ENCODE measurements at places on chromosomes 7 and 10.
A peak's percentile ranks its signal among the peaks of the same experiment; 100 is the strongest.

DNA sequence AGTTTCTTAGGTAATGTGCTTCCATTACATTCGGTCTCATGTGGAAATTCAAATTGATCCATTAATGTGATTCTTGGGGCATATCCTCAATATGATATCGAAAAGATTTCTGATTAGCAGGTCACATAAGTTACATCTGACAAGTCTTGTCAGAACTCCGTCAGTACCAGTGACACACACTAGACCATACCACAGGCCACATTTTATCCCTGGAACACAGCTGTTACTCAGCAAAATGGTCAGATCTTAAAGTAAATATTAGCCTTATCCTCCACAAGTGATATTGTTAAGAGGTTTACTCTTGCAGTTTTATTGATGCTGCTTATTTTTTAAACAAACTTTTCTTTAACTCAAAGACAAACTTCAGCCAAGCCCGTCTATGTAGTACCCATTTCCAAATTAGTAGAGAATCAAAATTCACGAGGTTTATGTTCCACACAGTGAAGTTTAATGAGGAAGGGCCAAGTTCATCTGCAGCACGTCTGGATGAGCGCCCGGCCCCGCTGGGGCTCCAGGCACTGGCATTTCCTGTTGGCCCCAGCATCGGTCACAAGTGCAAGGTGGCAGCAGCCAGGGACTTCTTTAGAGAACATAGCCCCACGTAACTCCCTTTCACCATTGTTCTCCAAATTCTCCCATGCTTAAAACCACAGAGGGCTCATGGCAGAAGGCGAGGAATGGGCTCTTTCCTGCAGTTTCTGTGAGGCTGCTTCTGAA is 132.2 kb downstream of the VIPR2 start:
- DNase-seq: no peak
- H3K4me1 ChIP-seq: no peaks in the 10 kb centered on the region
- H3K27ac ChIP-seq: no peak overlapping the region
- no peaks in the 10 kb centered on the region for H3K27me3 ChIP-seq

DNA sequence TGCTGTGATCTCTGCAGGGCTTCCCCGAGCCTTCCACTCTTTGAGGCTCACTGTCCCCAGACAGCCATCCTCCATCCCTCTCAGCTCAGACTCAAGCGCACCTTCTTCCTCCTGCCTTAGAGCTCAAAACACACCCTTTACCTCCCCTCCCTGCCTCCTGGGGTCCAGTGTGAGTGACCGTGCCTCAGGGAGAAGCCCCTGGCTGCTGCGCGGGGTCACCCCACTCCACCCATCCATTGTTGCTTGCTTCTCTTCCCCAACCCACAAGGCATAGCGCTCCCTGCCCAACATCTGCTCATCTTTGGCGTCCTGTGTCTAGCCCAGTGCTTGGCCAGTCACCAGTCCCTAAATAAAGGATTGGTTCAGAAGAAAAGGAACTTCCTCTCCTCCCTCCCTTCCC is 170.3 kb downstream of the TCERG1L start:
- no peak overlapping the region for H3K4me3 ChIP-seq
- no peak for DNase-seq
- no peak overlapping the region for H3K27ac ChIP-seq

DNA sequence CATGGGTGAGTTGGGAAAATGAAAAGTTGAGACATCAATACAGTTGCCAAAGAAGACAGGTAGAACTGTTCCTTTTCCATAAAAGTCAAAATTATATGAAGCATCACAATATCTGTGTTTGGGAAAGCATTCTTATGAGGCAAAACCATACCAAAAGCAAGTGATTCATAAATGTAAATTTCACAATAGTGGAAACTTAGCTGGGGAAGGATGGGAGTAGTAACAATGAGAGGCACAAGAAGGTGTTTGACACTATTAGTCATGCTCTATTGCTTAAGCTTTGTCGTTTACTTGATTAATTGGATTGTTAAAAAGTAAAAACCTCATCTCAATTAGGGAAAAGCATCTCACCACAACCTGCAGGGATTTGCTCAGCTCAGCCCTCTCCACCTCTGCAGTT is 240.2 kb downstream of the C7orf25 start:
- no peaks in the 10 kb centered on the region for H3K4me1 ChIP-seq
- no peak overlapping the region for H3K27ac ChIP-seq
- H3K27me3 ChIP-seq: no peaks in the 10 kb centered on the region
- no peak overlapping the region for H3K4me3 ChIP-seq
- no peak for DNase-seq

- peaks cover 2% of the 10 kb centered on the region for H3K4me1 ChIP-seq
- H3K4me3 ChIP-seq: no peak overlapping the region
- H3K27ac ChIP-seq: no peak overlapping the region
- DNase-seq: no peak
These were observed 67.4 kb downstream of the REEP3 start for GRCh38 chr10:63588436-63589167.

GRCh38 chr7:85074016-85074415 is 112.8 kb downstream of the SEMA3D start:
- H3K36me3 ChIP-seq: no peaks in the 10 kb centered on the region
- no peaks in the 10 kb centered on the region for H3K27me3 ChIP-seq
- no peak for DNase-seq
- H3K27ac ChIP-seq: no peak overlapping the region

GRCh38 chr10:78644550-78644949 is 424.2 kb upstream of the ZMIZ1 start:
- no peak overlapping the region for H3K27ac ChIP-seq
- H3K4me3 ChIP-seq: no peak overlapping the region
- H3K36me3 ChIP-seq: no peaks in the 10 kb centered on the region
- no peak for DNase-seq

GRCh38 chr7:133183969-133184368 is 68.9 kb upstream of the EXOC4 start:
- peaks cover 1% of the 10 kb centered on the region for H3K27me3 ChIP-seq
- H3K36me3 ChIP-seq: no peaks in the 10 kb centered on the region
- H3K27ac ChIP-seq: no peak overlapping the region
- no peak overlapping the region for H3K4me3 ChIP-seq
- no peak for DNase-seq

DNA sequence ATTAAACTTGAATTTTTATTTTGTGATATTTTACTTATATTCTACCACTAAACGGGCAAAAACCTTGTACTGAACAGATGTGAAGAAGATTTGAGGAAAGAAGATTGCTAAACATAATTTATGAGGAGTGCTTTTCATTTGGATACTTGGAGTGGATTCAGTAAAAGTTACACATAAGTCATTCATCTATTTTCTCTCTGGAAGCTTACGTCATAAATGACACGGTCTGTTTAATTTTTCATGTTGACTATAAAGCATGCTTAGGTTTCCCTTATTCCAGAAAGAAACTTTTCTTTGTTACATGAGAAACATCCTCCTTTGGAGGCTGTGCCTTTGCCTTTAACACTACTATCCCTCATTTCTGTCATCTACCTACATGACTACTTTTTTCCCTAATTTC is 53.9 kb downstream of the TFEC start:
- H3K4me1 ChIP-seq: no peaks in the 10 kb centered on the region
- H3K27ac ChIP-seq: no peak overlapping the region
- H3K27me3 ChIP-seq: no peaks in the 10 kb centered on the region
- H3K4me3 ChIP-seq: no peak overlapping the region

DNA sequence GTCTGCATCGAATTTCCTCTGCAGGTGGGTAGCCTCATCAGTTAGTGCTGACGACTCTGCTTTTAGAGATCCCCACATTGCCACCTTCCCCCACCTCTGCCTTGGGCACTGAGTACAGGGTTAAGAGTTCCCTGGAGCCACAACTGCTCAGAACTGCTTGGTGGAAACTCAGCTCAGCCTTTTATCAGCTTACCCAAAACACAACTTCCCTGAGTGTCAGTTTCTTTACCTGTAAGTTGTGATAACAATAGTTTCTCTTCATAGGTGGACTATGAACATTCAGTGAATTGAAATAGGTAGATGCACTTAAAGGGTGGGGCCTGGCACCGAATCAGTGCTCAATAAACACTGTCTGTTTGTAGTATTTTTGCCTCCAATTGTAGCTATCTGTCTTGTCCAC is 11.3 kb downstream of the ASB13 start:
- no peaks in the 10 kb centered on the region for H3K36me3 ChIP-seq
- no peaks in the 10 kb centered on the region for H3K27me3 ChIP-seq
- no peak for DNase-seq
- no peak overlapping the region for H3K4me3 ChIP-seq

DNA sequence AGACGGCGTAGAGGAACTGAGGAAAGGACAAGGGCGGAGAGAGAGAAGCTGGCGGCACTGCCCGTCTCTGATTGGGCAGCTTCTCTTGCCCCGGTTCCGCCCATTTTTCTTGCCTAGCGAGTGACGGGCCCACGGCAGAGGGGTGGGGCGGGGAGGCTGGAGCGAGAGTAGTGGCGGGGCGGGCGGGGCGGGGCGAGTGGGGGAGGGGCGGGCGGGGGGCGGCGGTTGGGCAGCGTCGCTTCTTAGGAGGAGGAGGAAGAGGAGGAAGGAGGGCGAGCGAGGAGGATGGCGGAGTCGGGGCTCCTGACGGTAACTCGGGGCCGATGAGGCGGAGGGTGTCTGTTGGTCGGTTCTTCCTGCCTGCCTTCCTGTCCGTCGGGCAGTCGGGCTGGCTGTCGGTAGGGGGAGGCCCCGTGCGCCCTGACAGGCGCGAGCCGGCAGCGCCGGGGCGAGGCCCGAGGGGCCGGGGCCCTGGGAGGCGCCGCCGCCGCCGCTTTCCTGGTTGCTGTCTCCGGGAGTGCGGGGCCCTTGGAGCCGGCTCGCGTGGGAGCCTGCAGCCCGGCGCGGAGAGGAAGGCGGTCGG is at the start of gene SHOC2:
TSS of gene SHOC2 (plus strand) at position 256 of the 583 bp plus-strand sequence. CDS start 44,755 bp downstream, outside the sequence.
- H3K36me3 ChIP-seq: peaks cover 5% of the 10 kb centered on the region
- H3K27ac ChIP-seq: peak within 1 kb of the TSS; percentile 96
- peaks cover 37% of the 10 kb centered on the region for H3K4me1 ChIP-seq
- H3K4me3 ChIP-seq: peak within 1 kb of the TSS; percentile 97

- no peaks in the 10 kb centered on the region for H3K27me3 ChIP-seq
- peaks cover 15% of the 10 kb centered on the region for H3K4me1 ChIP-seq
These were observed 1.9 kb upstream of the FSCN3 start for GRCh38 chr7:127591591-127591990.

- H3K27me3 ChIP-seq: no peaks in the 10 kb centered on the region
- H3K4me3 ChIP-seq: no peak overlapping the region
- no peak overlapping the region for H3K27ac ChIP-seq
- H3K4me1 ChIP-seq: no peaks in the 10 kb centered on the region
- H3K36me3 ChIP-seq: no peaks in the 10 kb centered on the region
These were observed 386.5 kb upstream of the ANKRD30A start for GRCh38 chr10:36738738-36739431.

DNA sequence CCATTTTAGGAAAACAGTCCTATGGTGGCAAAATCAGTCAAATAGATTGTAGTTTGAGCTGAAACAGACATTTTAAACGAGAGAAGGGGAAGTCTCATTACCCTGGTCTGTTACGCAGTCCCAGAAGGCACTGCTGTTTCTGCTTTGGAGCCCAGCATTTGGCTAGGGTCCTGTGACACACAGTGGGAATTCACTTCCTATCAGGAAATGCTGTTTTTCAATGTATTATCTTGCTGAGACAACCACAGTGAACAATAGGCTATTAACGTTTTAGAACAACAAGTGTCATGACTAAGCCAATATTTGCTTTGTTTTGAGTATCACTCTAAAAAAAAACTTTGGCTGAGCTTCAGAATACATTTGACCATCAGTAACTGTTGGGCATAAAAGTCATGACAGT is 74.1 kb downstream of the ADD3 start:
- peaks cover 84% of the 10 kb centered on the region for H3K4me1 ChIP-seq
- peaks cover 66% of the 10 kb centered on the region for H3K36me3 ChIP-seq
- H3K27ac ChIP-seq: peak overlapping the region; percentile 83
- peak overlapping the region; percentile 40 for H3K4me3 ChIP-seq
- no peaks in the 10 kb centered on the region for H3K27me3 ChIP-seq

DNA sequence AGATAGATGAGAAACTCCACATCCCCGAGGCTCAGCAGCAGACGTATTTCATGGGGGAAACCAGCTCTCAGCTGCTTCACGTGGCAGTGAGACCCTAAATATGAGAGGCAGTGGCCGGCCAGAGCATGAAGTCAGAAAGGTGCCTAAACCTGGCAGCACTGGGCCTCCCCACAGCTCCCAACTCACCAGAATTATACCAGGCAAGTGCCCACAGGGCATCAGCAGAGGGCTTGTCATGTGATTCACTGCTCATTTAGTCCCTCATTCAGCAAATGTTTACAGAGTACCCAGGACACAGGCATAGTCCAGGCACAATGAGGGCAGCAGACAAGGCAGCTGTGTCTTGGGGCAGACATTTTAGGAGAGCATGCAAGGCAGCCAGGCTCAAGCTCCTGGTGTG is 212.6 kb downstream of the PTPRN2 start:
- H3K27me3 ChIP-seq: no peaks in the 10 kb centered on the region
- H3K4me3 ChIP-seq: no peak overlapping the region
- DNase-seq: no peak
- no peak overlapping the region for H3K27ac ChIP-seq

- H3K4me1 ChIP-seq: no peaks in the 10 kb centered on the region
- DNase-seq: no peak
- H3K36me3 ChIP-seq: no peaks in the 10 kb centered on the region
- no peak overlapping the region for H3K4me3 ChIP-seq
- H3K27me3 ChIP-seq: no peaks in the 10 kb centered on the region
These were observed 95.0 kb upstream of the POM121L12 start for GRCh38 chr7:52940481-52940880.

- no peaks in the 10 kb centered on the region for H3K36me3 ChIP-seq
- peak; percentile 22 for DNase-seq
- no peak overlapping the region for H3K4me3 ChIP-seq
- peaks cover 2% of the 10 kb centered on the region for H3K4me1 ChIP-seq
These were observed 34.1 kb downstream of the LRRC20 start for GRCh38 chr10:70348228-70348850.

GRCh38 chr10:102620138-102620590 is 24.1 kb upstream of the TRIM8 start:
- H3K4me1 ChIP-seq: peaks cover 7% of the 10 kb centered on the region
- H3K27ac ChIP-seq: no peak overlapping the region
- H3K4me3 ChIP-seq: no peak overlapping the region
- no peak for DNase-seq
- H3K27me3 ChIP-seq: no peaks in the 10 kb centered on the region

DNA sequence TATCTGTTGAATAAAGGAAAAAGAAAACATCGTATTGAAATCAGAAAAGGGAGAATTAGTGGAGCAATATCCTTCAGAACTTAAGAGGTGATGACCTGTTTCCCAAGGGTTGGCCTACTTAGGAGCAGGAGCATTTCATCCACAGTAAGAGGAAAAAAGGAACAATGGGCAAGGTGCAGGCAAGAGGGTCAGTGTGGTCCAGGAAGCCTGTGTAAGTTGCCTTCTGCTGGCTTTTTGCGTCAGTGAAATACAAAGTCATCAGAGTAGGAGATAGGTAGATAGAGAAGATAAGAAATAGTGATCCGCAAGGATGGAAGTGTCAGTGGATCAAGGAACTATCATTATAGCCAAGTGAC is 5.4 kb upstream of the ANKRD7 start:
- H3K27ac ChIP-seq: no peak overlapping the region
- H3K4me1 ChIP-seq: peaks cover 9% of the 10 kb centered on the region
- H3K4me3 ChIP-seq: no peak overlapping the region
- no peaks in the 10 kb centered on the region for H3K36me3 ChIP-seq
- peaks cover 21% of the 10 kb centered on the region for H3K27me3 ChIP-seq
- no peak for DNase-seq
